ENCODE measurements at places on chromosomes 5 and 9.

DNA sequence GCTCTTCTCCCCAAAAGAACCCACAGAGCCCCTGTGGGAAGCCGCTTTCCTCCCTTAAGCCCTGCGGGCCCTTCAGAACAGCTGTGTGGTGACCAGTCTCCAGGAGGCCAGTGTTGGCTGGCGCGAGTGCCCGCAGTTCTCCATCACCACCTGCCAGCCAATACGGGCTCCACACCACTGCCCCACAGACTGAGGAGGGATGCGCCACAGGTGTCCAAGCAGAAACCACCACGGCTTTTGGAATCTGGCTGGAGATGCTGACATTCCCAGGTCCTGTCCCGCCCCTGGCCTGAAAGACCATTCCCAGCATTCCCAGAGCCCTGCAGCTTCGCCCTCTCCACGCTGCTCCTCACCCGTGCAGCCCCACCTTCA, 12.8 kb downstream of the CCNI2 start:
- no peak for DNase-seq

GRCh38 chr5:155189981-155190380, 176.4 kb downstream of the KIF4B start:
- DNase-seq, result no peak

- DNase-seq, result no peak
Measured at GRCh38 chr9:133928248-133928764, 63.8 kb downstream of the VAV2 start.

DNA sequence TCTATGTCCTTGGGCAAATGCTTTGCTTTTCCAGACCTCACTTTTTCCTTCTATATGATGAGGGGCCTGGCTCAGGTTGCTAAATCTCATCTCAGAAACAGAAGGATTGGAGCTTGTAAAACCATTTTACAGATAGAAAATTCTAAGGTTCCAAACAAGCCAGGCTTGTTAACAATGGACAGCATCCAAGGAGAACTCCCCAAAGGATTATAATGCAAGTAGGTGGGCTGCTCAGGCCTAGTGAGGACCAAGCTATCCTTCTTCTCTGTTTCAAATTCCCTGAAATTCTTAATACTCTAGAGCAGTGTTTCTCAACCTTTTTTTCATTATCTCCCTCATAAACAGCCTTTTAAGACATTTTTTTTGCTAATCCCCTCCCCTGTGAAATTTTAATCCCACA, 269.8 kb downstream of the TMEM38B start:
- DNase-seq, result no peak

- no peak for DNase-seq
Measured at GRCh38 chr9:127507751-127508648, 56.7 kb downstream of the LRSAM1 start.

DNA sequence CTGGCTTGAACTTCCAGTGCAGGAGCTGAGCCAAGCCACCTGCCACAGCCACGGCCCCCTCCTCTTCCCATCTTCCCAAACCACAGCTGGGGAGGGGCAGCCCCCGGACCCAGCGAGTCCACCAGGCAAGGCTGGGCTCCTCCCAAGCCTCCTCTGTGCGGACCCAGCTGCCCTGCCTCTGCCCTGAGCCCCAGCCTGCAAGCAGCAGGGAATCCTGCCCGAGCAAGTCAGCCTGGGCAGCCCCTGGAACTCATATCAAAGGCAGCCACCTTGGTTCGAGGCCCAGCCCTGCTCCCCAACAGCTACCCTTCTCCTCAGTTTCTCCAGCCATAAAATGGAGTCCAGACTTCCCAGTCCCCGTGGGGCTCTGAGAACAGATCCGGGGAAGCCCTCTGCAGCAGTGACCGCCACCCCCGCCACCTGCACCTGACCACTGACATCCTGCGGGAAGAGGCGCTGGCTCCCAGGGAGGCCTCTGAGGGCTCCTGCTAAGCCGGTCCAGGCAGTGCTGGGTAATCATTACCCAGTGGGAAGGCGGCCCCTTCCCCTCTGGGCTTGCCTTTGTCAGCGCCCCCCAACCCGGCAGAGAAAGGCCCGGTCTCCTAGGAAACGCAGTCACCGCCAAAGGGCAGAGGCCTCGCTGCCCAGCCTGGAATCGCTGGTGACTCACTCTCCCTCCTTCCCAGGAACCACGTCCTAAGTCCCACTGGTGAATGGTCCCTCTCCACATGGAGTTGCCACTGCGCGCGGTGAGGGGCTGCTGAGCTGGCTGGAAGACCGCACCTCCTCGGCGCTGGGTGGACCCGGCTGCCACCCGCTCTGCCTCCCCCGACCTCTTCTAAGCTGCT, 1.5 kb downstream of the VAV2 start:
- DNase-seq, result no peak

DNA sequence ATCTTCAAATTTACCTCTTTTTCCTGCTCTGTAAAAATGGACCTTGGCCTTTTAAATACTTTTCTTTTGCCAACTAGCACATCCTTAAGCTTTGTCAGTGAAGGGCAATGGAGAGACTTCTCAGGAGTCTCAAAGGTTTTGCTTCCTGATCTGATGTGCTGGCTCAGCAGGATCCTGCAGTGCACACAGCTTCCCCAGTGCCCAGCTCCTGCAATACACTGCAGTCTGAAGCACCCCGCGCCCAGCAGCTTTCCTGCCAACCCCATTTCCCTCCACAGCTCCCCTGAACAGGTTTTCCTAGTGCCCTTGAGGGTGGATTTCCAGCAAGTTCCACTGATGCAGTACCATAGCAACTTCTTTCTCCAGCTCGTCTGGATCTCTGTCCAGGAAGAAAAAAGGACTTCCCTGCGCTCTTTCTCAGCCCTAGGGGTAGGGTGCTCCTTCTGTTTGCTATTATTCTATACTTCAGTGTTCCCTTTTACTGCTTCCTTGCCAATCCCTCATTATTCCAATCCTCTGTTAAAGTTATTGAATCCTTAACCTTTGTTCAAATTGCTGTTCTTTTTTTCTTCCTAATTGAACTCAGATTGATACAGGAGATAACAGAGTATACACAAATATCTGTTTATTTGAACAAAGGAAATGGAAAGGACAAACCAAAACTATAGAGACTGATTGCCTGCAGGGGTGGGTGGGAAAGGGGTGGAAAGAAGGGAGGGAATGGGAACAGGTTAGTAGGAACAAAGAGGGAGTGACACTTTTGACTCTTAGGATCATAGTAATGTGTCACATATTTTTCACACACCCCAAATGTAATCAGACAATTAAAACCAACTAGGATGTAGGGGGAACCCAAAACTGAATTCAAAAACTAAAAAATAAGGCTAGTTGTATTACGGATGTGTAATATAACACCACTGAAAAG, 8.5 kb downstream of the SNAPC3 start:
- DNase-seq, result no peak

DNA sequence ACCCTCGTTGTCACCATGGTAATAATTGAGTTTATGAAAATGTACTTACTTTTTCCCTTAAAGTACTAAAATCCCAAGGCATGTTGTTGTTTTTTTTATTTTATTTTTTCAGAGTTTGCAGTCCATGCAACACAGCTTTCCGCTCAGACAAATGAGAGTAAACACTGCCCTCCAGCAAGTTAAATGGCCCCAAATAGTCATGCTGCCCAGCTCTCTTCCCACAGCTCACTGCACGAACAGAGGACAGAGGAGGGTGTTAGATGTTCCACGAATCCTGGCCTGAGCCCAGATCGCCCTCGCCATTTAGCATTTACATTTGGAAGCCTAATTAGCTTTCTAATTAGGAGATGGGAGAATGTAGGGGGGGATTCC, 1.9 kb downstream of the NIM1K start:
- no peak for DNase-seq

DNA sequence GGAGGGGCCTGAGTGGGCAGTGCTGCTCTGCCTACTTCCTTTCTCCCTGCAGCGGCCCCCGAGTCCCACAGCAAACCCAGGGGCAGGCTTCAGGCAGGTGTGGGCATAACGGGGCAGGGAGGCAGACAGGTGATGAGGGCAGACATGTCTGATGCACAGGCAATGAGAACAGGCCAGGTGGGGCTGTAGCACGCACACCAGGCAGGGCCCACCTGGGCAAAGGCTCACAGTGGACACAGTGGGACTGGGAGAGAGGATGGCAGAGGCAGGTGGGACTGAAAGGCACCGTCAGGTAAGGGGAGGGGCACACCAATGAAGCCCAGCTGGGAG, 5.8 kb downstream of the LTC4S start:
- no peak for DNase-seq

- no peak for DNase-seq
Measured at GRCh38 chr9:38029915-38030638, 39.0 kb downstream of the SHB start.

DNA sequence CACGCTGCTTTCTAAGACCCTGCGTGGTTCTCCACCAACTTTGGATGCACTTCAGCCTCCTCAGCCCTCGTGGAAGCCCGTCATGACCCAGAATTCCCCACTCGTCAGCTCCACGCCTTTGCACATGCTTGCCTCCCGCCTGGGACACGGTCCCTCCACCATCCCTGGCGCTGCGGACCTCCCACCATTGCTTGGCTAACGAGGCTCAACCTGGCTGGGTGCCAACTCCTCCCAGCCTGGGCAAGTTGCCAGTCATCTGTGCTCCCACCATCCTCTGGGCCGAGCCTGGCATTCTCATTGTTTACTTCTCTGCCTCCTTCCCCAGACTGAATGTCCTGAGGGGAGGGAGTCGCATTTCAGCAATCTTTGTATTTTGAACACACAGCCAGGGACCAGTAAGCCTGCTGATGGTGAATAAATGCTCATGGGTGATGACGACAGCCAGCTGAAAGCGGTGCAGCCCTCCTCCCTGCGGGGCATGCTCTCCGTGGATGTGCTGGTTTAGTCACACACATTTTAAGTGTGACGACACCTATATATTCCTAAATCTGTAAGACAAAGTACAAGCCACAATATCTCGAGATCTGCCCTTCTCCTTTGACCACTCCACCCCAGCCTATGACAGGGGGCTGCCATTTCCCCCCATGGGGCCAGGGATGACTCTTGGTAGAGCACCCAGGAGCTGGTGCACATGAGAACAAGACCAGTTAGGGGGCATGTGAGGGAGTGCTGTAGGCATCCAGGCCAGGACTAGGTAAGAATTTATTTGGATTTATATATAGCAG, 37.6 kb downstream of the ANKRD33B start:
- no peak for DNase-seq

DNA sequence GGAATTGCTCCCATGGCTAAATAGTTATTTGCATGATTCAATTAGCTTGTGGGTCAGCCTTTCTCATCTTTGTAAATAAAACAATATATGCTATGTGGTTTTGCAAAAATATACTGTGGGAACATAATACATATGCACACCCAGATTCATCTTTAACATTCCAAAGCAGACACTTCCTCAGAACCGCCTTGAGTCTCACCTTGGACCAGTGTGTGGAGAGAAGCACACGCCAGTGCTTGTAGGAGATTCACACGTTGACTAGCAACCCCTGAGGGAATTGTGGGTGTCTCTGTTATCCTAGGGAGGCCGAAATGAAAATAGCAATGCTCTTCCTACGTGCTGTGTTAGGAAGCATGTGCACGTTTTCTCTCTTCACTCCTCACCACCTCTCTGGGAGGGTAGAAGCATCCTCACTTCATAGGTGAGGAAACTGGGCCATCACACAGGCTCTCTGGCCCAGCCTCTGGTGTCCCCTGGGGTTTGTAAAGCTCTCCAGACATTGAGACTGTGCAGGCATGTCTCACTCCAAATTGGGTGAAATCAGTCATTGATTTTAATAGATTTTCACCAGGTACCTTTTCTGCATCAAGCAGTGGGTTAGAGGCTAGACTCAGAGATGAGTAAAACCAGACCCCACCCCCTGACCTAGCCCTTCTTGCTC, 221.7 kb downstream of the PBX3 start:
- no peak for DNase-seq

GRCh38 chr9:14302405-14302804, 11.5 kb downstream of the NFIB start:
- no peak for DNase-seq

DNA sequence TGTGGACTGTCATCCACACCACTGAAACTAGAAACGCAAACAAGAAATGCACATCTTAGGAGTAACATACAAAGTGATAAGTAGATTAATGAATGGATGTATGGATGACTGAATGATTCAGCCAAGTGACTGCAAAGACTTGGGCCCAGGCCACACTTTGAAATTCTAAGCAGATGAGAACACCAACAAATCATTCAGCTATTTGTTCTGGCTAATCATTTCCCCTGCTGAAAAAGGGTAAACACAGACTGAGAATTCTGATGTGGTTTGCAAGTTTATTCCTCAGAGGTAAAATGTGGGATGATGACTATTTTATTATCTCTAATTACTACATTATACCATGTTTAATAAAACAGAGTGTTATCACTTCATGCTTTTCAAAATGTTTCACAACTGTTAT, 163.2 kb upstream of the ADAMTS16 start:
- no peak for DNase-seq

DNA sequence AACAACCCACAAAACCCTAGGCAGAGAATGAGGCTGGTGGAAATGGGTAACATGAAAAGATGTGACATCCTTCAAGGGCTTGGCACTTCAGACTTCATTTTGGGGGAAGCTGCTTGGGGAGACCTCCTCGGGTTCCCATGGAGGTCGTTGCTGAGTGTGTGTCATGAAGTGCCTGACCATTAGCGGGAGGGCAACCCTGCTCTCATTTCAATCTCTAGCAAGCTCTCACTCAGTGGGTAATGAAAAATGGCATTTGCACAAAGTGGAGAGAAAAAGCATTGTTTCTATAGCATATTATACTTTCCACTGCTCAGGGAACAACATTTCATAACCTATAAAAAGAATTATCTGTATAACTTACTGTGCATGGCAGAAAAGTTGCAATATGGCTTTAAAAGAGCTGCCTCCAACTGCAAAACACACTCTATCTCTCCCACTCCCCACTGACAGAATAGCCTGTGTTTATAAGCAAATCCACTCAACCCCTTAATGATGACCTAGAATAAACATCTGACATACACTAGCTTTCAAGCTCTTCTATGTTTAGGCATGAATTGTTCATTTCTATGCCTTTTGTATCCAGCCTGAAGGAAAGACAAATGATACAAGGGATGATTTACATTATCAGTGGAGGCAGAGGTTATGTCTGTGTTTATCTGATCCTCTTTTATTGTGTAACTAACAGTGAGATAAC, 357.2 kb downstream of the ZSWIM6 start:
- DNase-seq, result no peak

DNA sequence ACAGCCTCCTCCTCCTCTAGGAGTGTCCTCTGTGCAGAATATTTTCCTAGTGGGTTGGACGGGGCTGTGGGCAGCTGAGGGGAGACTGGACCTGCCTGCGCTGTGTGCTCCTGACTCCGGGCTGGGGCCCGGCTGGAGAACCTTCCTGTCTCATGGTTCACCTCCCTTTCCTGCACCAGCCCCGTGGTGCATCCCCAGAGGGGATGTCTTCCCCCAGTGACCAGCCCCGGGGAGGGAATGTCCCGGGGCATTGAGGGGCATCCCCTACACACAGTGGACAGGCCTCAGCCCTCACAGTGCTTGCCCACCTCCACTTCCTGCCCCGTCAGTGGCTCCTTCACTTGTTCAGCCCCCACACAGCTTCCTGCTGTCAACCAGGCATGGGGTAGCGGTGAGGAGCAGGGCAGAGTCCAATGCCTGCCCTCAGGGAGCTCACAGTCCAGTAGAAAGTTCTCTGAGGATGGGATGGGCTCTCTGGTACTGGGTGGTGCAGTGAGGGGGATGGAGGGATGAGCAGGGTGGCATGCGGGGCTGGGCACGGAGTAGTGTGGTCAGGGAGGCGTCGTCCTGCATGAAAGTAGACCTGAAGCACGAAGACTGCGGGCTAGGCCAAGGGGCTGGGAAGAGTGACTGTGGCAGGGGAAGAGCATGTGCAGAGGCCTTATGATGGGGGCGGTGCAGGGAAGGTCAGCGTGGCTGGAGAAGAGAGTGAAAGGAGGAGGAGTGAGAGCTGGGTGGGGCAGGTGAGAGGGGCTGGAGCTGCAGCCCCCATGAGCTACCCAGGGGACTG, 52.1 kb upstream of the PITX1 start:
- no peak for DNase-seq

- no peak for DNase-seq
Measured at GRCh38 chr5:76236684-76237083, 153.5 kb downstream of the SV2C start.

All from activated T-cell treated with anti-CD3 and anti-CD28 coated beads, Interleukin-2, amount 50 U/mL, for 72 hours (primary cell).